ENCODE measurements at places on chromosomes 5 and 9.

DNA sequence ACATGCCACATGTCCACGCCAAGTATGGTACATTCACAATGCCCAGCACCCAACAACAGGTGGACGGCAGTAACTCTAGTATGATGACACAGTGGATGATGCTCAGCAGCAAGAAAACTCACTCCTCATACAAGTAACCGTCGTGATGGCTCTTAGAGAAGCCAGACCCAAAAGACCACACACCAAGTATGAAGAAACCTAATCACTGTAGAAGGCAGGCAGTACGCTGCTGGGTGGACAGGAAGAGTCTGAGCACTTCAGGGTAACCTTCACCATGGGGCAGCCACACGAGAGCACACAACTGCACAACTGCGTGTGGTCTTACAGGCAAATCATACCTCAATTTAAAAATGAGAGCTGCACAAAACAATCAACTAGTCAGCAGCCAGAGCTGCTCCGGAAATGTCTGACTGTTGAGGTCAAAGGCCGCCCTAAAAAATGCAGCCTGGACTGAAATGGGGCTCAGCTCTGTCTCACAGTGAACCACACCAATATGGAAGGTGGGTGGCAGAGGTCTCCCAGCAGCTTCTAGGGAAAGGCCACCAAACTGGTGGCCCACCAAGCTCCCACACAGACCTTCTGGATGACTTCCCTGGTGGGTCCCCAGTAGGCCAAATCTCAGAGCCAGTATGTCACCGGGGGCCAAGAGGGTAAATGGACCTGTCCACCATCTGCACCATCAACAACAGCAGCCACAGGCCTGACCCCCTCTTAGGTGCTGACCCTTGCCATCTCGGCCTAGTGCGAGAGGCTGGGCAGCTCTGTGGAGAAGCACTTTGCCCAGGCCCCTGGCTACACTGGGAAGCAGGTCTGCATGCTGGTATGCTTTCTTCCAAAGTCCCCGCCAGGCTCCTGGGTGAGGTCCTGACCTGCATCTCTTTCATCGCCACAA is 17.8 kb downstream of the BICD2 start:
- ATAC-seq: no peak

DNA sequence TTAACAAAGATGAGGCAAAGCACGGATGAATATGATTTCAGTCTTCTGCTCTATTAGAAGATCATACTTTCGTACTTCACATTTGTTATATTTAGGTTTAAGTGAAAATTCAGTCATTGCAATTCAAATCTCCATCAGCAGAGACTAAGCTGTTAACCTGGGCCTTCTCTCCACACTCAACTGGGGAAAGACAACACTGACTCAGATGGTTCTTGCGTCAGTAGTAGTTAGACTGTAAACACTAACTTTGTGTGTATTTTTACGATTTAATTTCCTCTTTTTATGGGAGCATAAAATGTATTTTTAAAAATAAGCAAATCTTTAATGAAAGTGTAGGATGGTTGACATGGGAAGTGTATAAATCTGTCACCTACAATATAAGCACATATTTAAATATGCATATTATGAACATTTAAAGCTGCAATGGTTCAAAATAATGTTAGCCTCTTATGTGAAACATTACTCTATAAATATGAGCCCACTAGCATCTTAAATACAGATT is 42.7 kb upstream of the ZNF608 start:
- no peak for ATAC-seq

- peak; percentile 79 for ATAC-seq
Measured at GRCh38 chr5:73215891-73216610, 43.1 kb downstream of the TMEM174 start.

- ATAC-seq: no peak
Measured at GRCh38 chr5:25224316-25224982, 579.7 kb upstream of the CDH10 start.

GRCh38 chr5:172529896-172530295 is 75.6 kb upstream of the SH3PXD2B start:
- no peak for ATAC-seq

- ATAC-seq: no peak
Measured at GRCh38 chr5:62142351-62142750, 163.7 kb upstream of the KIF2A start.

GRCh38 chr9:78767490-78767889 is 470.6 kb downstream of the PSAT1 start:
- no peak for ATAC-seq

- peak; percentile 83 for ATAC-seq
Measured at GRCh38 chr9:91101611-91102168, 260.0 kb downstream of the AUH start.

DNA sequence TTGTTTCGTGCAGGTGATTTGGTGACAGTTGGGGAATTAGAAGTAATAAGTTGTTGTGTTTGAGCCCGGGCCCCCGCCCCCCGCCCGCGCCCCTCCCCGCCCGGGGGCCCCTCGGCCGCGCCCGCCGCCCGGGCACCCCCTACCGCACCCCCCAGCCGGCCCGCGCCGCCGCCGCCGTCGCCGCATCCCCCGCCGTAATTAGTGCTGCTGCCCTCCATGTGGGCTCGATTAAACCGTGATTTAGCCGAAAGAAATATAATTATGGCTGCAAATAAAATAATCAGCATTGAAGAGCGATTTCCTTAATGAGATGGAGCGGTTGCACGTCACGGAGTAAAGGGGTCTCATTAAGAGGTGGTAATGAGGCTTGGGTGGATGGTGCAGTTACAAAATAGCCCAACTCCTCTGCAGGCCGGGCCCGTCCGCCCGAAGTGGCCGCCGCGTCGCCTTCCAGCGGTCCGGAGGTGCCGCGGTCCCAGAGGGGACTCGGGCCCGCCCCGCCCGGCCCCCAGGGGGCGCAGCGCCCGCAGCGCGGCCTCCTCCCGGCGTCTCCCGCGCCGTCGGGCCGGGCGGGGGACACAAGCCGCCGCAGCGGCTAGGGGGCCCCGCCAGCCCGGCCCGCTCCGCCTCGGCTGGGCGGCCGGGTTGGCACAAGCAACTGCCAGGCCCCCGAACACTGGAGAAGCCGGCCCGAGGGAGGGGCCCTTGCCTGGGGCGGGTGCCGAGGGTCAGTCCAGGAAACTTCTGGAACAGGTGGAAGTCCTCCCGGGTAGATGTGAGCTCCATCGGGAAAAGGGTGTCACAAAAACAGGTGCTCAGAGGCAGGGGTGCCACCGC is 6.9 kb upstream of the OTP start:
- peak; percentile 77 for ATAC-seq

DNA sequence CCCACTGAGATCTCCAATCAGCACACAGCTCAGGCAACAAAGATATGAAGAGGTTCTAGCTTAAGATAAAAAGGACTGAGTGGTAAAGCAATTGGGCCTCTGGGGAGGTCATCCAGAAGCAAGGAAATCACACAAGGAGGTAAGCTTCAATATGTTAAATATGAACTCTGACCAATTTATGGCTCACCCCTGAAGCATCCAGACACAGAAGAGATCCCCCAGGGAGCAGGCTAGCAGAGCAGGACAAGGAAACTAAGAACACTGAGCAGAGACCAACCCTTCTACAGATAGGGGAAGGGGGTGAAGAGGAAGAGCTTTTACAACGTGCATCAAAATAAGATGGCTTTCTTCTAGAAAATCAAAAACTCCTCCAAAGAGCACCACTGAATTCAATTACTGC is 616.2 kb downstream of the DNAH5 start:
- no peak for ATAC-seq

DNA sequence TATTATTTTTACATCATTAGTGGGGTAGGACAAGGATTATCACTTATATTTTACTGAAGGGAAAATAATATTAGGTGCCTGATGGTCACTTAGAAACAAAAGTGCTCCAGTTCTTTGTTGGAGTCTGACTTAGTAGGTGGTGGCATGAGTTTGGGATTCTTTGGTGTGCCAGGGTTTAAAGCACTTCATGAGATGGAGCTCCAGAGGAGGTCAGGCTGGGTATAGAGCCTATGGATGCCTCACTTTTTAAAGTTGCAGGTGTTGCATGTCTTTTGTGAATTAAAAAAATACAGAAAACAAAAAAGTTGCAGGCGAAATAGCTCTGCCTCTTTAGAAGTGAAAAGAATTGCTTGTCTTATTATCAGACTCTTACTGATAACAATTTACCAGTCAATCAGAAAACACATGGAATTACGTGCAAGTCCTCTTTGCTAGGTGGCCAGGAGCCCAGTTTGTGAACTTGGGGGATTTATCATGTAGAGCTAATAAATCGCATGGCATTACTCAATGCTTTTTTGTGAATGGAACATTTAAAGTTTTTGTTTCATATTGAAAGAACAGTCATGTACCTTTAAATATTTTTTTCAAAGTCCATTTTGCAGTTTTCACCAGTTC is 1.6 kb downstream of the ITK start:
- ATAC-seq: no peak

- no peak for ATAC-seq
Measured at GRCh38 chr5:156149213-156149612, 177.8 kb upstream of the SGCD start.

- ATAC-seq: no peak
Measured at GRCh38 chr9:105131981-105132380, 112.5 kb upstream of the SLC44A1 start.

All from activated T-helper 17 cell treated with anti-CD3 and anti-CD28 coated beads, Interleukin-2, amount 50 U/mL, for 72 hours (primary cell).